ENCODE measurements at places on chromosomes 16 and 17.

DNA sequence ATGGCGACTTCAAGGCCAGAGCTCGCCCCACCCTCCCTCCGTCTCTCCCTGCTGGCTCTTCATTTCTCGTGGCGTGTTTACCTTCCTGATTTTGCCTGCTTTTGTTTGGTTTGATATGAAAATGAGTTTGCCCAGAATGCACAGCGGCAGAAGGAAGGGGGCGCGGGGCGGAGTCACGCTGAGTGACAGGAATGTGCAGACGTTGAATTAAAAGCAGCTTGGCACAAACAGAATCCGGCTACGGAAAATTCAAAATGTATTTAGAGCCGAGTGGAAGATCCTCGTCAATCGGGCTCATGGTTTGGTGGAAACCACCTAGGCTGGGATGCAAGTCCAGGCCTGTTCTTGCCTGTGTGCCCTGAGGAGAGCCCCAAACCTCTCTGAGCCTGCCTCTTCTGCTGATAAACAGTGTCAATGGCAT lies 102.7 kb downstream of the SDK2 start:
- no peak for DNase-seq

- DNase-seq, result no peak
These were observed 4.2 kb downstream of the LHX1 start for GRCh38 chr17:36941265-36942010.

- DNase-seq, result peak; percentile 73
These were observed 1.3 kb downstream of the HNF1B start for GRCh38 chr17:37743612-37743874.

- DNase-seq, result no peak
These were observed 171.2 kb upstream of the SDK2 start for GRCh38 chr17:73815474-73815873.

- no peak for DNase-seq
These were observed 85.2 kb downstream of the GLG1 start for GRCh38 chr16:74521691-74522090.

GRCh38 chr17:38507921-38508569 lies 79.8 kb downstream of the ARHGAP23 start:
- DNase-seq, result no peak

- DNase-seq, result peak; percentile 89
These were observed at the start of gene MED13 for GRCh38 chr17:62064791-62065563. Gene MED13, minus strand, starts transcription at chr17:62065278. Its CDS starts 73 bp downstream, at chr17:62065205.

DNA sequence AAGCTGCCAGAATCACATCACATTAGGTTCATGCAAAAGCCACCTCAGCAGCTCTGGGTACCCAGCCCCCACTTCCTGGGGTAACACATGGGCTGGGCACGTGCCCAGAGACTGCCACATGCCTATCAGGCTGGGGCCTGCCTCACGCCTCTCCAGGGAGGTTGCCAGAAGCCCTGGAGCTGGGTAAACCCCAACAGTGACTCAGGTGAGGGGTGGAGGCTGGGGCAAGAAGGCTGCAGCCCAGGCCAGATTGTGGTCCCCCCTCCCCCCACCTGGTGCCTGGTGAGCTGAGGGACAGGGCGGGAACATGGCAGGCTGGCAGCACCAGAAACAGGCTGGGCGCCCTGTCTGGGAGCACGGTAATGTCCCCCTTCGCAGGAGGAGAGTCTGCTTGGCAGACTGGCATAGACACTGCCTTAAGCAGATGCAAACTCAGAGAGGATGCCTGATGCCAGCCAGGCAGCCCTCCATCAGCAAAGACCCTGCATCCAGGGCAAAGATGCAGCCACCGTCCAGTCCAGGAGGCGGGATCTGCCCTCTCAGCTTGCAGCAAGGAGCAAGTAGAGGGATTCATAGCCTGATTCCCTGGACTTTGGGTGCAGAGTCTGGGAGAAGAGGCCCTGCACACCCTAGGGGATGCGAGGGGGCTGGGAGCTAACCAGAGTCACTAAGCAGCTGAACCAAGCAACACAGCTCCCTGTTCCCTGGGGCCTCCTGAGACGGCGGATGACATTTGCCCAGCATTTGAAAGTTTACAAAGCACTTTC lies 28.8 kb downstream of the NGFR start:
- DNase-seq, result no peak

DNA sequence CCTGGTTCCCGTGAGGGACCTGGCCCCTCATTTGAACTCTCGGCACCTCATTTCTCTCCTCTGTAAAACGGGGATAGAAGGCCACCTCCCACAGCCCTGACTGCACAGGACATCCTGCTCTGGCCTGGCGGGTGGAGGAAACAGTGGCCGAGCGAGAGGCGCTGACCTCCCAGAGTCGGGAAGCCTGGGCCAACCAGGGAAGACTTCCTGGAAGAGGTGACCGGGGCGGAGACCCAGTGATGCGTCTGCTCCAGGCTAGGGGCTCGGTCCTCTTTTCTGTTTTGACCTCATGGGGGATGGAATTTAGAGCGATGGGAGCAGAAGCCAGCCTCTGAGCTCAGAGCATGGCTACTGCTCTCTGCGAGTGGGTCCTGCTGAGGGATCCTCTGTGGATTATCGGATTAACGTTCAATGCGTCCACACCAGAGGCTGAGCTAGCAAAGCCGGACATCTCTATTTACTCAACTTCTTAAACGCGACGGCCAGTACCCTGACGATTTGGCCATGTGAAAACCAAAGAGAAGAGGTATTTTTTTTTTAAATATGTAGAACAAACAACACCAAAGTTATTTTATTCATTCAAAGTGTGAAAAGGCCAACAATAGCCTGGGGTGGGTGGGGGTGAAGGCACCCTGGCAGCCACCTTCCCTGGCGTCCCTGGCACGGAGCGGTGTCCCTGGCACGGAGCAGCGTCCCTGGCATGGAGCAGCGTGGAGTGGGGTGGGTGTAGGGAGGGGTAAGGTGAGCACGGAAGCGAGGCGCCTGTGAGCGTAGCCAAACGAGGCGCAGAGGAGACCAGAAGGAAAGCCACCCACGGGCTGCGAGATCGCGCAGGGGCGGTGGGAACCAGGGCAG lies 9.2 kb upstream of the MSLN start:
- peak; percentile 68 for DNase-seq

- no peak for DNase-seq
These were observed 17.9 kb downstream of the MYO18A start for GRCh38 chr17:29162082-29162908.

DNA sequence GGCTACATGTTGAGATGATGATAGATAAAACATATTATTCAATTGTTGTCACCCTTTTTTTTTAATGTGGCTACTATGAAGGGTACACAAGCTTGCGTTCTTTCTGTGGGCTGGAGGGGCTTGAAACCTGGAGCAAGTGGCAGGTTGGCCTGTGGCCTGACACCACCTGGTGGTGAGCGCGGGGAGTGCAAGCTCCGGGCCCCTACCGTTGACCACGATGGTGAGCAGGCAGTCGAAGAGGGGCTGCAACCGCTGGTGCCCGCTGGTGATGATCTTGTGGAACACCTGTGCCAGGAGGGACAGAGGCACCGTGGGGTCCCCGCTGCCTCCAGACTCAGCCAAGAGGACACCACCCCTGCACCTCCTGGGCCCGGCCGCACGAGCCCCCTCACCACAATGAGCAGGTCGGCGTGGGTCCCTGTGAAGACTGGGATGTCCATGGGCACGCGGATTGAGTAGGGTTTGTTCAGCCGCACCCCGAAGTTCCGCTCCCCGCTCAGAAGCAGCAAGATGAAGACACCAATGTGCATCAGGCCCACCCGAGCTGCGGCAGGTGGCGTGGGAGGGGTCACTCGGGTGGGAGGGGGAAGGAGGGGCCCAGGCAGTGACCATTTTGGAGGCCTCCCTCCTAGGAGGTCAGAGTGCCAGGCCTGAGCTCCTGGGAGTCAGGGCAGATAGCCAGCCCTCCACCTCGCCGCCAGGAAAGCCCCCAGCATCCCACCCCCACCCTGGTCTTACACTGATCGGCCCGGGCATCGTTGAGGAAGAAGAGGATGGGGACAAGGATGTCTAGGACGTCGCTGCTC lies 14.4 kb downstream of the HID1 start:
- DNase-seq, result peak; percentile 86

DNA sequence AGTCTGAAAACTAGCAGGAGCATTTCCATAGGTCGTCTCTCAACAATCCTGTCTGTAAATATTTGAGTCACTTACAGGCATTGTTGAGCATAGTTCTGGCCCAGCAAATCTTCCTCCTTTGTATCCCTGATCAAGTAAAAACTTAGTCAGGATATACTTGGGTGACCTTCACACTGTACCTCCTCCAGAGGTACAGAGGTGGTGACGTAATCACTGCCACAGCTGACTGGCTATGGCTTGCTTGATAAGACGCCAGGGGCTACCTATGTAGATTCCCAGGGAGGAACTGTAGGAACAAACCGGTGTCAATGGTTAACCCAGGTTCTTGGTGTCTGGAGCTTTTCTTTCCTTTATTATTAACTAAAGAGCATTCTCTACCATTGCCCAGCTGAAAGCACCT lies at the start of gene KCNJ16:
Gene KCNJ16, plus strand, starts transcription at position 270 of the 400 bp plus-strand sequence. CDS start 56,863 bp downstream, outside the sequence.
- no peak for DNase-seq

GRCh38 chr17:57916925-57917858 lies 38.0 kb downstream of the CUEDC1 start:
- DNase-seq, result no peak

- no peak for DNase-seq
These were observed 32.8 kb downstream of the NETO2 start for GRCh38 chr16:47110939-47111338.

DNA sequence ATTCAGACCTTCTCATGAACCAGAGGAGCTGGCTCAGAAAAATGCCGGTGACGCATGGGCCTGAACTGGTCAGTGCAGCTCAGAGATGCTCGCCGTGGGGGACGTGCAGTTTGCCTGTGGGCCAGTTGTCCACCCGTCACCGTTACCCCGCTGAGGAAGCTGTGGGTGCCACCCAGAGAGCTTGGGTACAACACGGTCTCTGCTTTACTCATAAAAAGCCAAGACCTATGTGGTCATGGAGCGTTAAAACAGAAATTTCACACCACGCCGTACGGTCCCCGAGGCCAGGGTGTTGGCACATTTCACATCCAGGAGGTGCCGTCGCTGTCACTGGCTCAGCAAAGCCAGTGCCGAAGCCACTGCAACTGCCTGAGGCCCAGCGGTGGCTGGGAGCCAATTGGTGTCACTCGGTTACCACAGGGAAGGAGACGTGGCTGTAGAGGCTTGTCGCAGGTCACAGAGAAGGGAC lies 120.9 kb downstream of the METRNL start:
- peak; percentile 87 for DNase-seq

- no peak for DNase-seq
These were observed 29.6 kb upstream of the HNF1B start for GRCh38 chr17:37774504-37774903.

DNA sequence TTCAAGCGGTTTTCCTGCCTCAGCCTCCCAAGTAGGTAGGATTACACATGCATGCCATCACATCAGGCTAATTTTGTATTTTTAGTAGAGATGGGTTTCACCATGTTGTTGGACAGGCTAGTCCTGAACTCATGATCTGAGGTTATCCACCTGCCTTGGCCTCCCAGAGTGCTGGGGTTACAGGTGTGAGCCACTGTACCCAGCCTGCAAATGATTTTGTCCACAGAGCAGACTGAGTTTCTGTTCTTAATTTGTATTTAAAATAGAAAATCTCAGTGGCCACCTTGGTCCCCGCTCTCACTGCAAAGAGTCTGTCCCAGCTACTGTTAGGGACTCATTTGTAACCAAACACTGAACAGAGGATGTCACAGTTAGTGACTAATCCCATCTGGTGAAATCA lies 415.7 kb upstream of the RBFOX1 start:
- no peak for DNase-seq

- DNase-seq, result no peak
These were observed 258.4 kb downstream of the MAP2K6 start for GRCh38 chr17:69672924-69673323.

- DNase-seq, result no peak
These were observed 11.6 kb upstream of the DPEP1 start for GRCh38 chr16:89601906-89602272.

DNA sequence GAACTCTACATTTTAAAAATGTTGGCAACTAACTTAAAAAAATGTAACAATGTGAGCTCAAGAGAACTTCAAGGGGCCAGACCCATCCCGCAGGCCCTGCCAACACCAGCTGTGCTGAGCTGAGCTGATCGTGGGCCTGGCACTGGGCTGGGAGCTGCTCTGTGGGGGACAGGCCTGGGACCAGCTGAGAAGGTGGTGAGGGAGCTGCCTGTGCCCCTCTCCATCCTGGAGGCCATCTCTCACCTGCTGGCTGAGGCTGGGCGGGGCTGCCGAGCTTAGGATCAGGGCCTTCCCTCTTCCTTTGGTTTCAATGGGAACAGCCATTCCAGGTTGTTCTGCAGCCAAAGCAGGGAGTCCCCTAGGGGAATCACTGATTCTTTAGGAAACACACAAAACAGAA lies 58.2 kb downstream of the IL21R start:
- no peak for DNase-seq

- DNase-seq, result no peak
These were observed 67.8 kb downstream of the BRIP1 start for GRCh38 chr17:61795546-61795945.

- no peak for DNase-seq
These were observed 9.4 kb upstream of the TOM1L1 start for GRCh38 chr17:54891176-54891821.

GRCh38 chr17:22277595-22277994 lies 585.3 kb downstream of the KCNJ18 start:
- peak; percentile 31 for DNase-seq

DNA sequence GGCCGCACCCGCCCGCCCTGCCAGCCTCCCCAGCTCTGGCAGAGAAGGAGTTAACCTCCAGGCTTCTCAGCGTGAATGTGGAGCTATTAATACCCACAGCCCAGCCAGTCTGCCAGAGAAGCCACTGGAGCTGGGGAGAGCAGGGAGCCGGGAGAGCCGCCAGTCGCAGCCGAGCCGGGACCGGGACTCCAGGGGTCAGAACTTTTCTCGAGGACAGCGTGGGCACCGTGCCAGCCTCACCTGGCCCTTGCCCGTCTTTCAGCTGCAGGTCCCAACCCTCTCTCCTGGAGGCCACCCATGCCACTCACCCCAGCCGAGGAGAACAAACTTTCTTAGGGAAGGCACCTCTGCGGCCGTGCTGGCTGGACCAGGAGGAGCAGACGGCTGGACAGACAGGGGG lies 33.8 kb upstream of the SBK1 start:
- DNase-seq, result no peak

DNA sequence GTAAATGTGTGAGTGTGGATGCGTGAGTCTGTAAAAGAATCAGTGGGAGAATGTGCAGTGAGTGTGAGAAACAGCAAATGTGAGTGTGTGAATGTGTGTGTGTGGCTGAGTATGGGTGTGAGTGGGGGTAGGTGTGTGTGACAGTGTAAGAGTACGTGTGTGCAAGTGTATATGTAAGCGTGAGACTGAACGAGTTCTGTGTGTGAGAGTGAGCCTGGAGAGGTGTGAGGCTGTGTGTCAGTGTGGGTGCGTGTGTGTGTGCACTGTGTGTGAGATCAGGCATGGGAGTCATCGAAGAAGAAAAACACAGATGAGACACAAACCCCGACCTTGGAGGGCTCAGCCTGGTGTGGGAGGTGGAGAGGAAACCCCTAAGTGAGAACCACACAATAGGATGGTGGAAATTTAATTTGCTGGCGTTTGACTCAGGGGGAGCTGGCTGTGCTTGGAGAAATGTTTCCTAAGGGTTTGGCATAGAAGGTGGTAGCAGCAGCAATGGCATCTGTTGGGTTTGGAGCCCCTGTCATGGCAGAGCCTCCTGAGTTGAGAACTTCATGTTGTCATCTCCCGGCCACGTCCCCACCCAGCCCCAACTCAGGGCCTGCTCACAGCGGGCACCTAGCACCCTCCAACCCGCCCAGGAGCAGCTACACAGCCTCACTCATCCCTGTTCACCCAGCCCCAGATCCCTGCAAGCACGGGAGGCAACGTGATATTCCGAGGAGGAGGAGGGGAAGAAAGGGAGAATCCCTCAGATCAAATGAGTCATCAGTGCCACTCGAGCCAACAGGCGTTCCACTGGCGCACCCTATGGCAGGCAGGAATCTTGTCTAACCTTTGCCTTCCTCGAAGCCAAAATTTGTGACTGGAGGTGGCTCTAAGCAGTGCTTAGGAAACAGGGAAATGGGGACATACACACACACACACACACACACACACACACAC lies 14.3 kb upstream of the NUBP1 start:
- no peak for DNase-seq

Measured in upper lobe of right lung (tissue), 1 donor.